RCC 7860 (cell line): ENCODE measurements at places on chromosomes 12 and 14.

DNA sequence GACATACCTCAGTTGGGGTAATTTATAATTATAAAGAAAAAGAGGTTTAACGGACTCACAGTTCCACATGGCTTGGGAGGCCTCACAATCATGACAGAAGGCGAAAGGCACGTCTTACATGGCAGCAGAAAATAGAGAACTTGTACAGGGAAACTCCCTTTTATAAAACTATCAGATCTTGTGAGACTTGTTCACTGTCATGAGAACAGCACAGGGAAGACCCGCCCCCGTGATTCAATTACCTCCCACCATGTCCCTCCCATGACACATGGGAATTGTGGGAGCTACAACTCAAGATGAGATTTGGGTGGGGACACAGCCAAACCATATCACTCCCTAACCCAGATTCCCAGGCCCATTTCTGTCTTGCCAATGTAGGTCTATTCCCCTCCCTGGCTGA lies 22.1 kb downstream of the MYO1H start:
- no peak for DNase-seq

DNA sequence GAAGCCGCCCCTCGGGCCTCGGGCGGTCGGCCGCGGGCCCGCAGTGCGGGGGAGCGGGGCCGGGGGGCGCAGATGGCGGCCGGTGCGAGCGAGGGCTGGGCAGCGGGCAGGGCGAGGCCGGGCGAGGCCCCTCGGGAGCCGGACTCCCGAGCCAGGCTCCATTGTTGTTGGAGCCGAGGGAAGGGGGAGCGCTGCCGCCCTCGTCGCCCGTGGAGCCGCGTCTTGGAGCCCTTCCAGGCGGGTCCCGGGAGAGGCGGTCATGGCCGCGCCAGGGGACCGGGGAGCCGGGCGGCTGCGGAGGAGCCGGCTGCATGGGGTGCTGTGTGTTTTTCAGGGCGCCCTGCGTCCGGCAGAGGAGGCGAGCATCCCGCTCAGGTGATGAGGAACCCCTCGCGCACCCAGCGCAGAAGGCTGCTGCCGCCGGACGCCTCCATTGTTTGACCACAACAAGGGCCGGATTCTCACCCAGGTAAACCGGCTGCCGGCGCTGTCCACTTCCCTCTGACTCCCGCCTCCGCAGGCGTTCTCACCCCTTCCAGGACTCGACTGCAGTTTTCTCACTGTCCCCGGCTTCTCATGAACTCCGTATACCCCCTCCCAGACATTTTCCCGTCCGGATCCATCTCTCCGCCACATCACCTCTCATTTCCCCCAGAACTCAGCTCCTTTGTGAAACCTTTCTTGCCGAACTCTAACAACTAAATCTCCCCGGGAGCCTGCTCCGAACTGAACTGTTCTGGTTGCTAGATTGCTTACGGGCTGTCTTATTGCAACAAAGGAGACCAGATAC lies 732 bp downstream of the ZNF664 start:
- DNase-seq, result no peak

- DNase-seq, result no peak
Observed at GRCh38 chr14:105860615-105861580, 334.5 kb downstream of the TMEM121 start.

- no peak for DNase-seq
Observed at GRCh38 chr12:90298289-90298948, 589.8 kb upstream of the ATP2B1 start.

- no peak for DNase-seq
Observed at GRCh38 chr12:43289426-43289801, 262.6 kb downstream of the ADAMTS20 start.

GRCh38 chr12:43835264-43835655 lies 621 bp upstream of the TMEM117 start:
- no peak for DNase-seq
